HCT116 (cell line): ENCODE measurements at places on chromosomes 2 and 18. TPM values are rescaled to one million over a fixed set of nuclear protein-coding genes. Genes with fewer than 3 reads are reported as not detected.

Gene SERPINB11
- not detected for total RNA-seq

Gene ZNF397
- 23.8 TPM for total RNA-seq

Gene LAMA1
- total RNA-seq, result 0.05 TPM

Gene SCYGR2
- total RNA-seq, result not detected

Gene PSMA8
- total RNA-seq, result not detected

Gene MGAT5
- total RNA-seq, result 34.0 TPM

Gene SERPINB8
- total RNA-seq, result 5.9 TPM

Gene TXNDC2
- 0.12 TPM for total RNA-seq

Gene FEV
- not detected for total RNA-seq

Gene LYPD1
- not detected for total RNA-seq

Gene SOX11
- total RNA-seq, result 0.02 TPM

Gene ASB18
- not detected for total RNA-seq

Gene TMEM37
- total RNA-seq, result 2.3 TPM

Gene STAT4
- total RNA-seq, result 2.0 TPM

Gene AKAIN1
- total RNA-seq, result not detected

Gene KCNIP3
- 3.1 TPM for total RNA-seq

Gene LRPPRC
- 210 TPM for total RNA-seq

Gene SLC5A7
- total RNA-seq, result not detected

Gene LYG2
- total RNA-seq, result 0.27 TPM

Gene DNAH6
- 1.6 TPM for total RNA-seq

Gene OTOS
- not detected for total RNA-seq

Gene DLGAP1
- total RNA-seq, result 0.39 TPM

Gene KCNJ13
- total RNA-seq, result not detected

Gene MPHOSPH10
- total RNA-seq, result 36.7 TPM

Gene RPE
- 67.6 TPM for total RNA-seq

Gene PROM2
- total RNA-seq, result 11.9 TPM

Gene RTP5
- not detected for total RNA-seq

Gene KLHL30
- total RNA-seq, result 0.61 TPM

Gene TDRD15
- not detected for total RNA-seq

Gene GNAL
- total RNA-seq, result 4.6 TPM

Gene TCF23
- not detected for total RNA-seq

Gene PARD3B
- total RNA-seq, result 2.0 TPM

Gene OR6B3
- total RNA-seq, result not detected

Gene IGFBP5
- 3.9 TPM for total RNA-seq

Gene HOXD13
- total RNA-seq, result not detected

Gene LANCL1
- 61.5 TPM for total RNA-seq

Gene PTPRM
- 14.5 TPM for total RNA-seq

Gene PXDN
- total RNA-seq, result 10.7 TPM

Gene NYAP2
- not detected for total RNA-seq

Gene NCKAP5
- total RNA-seq, result 0.30 TPM

Gene COL4A4
- 5.9 TPM for total RNA-seq

Gene CHST9
- total RNA-seq, result not detected
